Sciatic nerve (tissue), 2 donors: ENCODE measurements at places on chromosomes 2 and 18. TPM values are rescaled to one million over a fixed set of nuclear protein-coding genes. Genes with fewer than 3 reads are reported as not detected.

DNA sequence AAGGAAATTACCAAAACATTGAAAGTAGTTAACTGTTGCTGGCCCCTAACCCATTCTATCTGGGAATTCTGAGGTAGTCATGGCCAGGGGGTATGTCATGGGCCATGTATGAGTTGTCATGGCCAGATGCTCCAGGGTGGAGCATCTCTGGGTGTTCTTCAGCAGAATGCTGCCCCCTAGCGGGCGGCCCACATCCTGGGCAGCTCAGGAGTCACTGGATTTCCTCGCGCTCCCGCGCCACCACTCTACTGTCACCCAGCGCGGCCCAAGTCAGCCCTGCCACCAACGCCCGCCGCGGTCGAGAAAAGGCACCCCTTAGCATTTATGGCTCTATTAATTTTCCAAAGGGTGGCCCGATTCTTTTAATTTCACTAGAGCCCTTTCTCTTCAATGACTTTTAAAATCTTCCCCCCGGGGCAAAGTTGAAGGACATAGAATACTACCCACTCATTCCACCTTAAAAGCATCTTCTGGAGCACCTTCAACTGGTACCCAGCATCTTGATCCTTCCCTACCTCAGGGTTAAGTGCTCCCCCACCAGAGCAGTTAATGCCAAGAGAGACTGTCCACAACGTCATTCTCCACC lies 41.6 kb downstream of the PKDCC start:
- peak; percentile 87 for DNase-seq

- DNase-seq: no peak
Measured at GRCh38 chr2:200617156-200618053, 31.6 kb downstream of the AOX1 start.

DNA sequence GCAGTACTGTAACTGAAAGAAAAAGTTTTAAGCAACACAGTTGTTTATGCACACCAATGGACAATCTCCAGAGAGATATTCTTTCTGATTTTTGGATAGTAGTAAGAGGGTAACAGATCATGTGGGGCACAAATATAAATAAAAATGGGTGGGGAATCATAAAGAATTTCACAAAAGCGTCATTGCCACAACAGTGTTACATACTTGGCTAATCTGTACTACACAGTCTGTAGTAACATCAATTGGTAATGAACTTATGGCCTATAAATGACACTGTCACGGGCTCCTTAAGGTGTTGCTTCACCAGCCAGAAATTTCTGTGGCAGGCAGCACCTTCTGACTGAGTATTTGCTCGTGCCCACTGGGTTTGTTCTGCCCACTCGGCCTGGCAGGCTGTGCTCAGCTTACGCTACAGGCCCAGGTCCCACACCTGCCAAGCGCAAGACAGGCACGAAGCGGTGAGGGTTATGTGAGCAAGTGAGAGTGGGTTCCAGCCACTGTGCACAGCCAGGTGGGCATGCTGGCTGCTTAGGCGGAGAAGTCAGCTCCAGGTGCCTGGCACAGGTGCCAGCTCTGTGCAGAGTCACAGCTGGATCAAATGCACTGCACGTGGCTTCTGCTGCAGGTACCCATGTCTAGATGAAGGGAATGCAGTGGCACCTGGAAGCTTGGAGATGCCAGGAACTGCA lies 532.5 kb upstream of the SLC39A10 start:
- no peak for DNase-seq

- peak; percentile 36 for DNase-seq
Measured at GRCh38 chr2:230924092-230924469, 961 bp downstream of the GPR55 start.

DNA sequence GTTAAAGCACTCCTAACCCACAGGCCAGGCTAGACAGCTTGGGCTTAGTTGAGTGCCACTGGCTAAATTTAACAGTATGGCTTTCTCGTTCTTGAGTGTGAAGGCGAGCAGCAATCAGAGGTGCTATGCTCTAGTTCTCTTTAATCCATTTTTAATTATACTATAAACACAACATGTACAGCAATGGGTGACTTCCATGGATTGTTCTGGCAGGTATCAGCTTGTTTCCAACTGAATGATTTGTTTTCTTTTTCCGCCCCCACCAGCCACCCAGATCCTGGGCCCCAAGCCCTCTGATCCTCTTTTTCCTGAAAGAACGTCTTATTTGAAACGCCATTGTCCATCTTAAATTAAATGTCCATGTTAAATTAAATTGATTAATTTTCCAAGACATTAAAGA lies 244.8 kb downstream of the IKZF2 start:
- no peak for DNase-seq

GRCh38 chr2:78145997-78146722 lies 624.0 kb upstream of the LRRTM4 start:
- DNase-seq: no peak

GPR39 gene
- 0.31 TPM for total RNA-seq

DSC3 gene
- total RNA-seq: 2.9 TPM

PSMD14 gene
- 25.9 TPM for total RNA-seq

RMDN2 gene
- total RNA-seq: 24.0 TPM
